ENCODE measurements at places on chromosomes 2 and 18. TPM values are rescaled to one million over a fixed set of nuclear protein-coding genes. Genes with fewer than 3 reads are reported as not detected.

The KCNE4 gene
- total RNA-seq: 0.14 TPM

The CDH19 gene
- total RNA-seq: under 0.01 TPM

The ANKRD62 gene
- total RNA-seq: under 0.01 TPM

The CD207 gene
- total RNA-seq: not detected

The GRP gene
- total RNA-seq: not detected

The DTNB gene
- 7.2 TPM for total RNA-seq

Measured in nasal cavity respiratory epithelium epithelial cell of viscerocranial mucosa (primary cell).